Skeletal muscle cell (primary cell): ENCODE measurements at places on chromosomes 4 and X.

DNA sequence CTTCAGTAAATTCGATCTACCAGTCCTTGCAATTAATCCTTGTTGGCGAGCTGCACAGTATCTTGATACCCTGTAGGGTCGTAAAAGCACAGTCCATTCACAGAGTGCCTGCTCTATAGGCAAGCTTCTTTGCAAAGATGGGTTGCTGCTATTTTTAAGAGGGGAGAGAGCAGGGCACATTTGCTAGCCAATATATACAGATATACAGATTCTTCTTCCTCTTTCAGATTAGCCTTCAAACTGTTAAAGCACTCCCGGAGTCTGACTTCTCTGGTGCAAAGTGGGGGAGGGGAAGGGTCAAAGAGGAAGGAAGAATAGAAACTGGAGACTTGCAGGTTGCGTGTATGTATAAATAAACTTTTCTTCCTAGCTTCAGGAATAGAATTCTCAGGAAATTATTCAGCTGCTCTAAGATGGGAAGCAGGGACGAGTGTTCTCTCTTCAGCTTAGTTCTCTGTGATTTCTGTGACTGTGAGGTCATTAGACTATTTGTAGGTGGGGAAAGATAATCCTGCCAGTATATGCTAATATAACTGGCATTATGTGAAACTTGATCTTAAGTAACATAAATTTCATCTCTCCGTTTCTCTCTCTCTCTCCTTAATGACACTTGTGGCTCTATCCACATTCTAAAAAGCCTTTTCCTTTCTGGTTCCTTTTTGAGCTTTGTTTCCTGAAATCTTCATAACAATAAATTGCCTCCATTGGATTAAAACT is at the start of gene CYSLTR1:
CYSLTR1 (minus strand) TSS at position 242 of the 717 bp plus-strand sequence. CDS start 53,865 bp downstream, outside the sequence.
- DNase-seq = no peak

DNA sequence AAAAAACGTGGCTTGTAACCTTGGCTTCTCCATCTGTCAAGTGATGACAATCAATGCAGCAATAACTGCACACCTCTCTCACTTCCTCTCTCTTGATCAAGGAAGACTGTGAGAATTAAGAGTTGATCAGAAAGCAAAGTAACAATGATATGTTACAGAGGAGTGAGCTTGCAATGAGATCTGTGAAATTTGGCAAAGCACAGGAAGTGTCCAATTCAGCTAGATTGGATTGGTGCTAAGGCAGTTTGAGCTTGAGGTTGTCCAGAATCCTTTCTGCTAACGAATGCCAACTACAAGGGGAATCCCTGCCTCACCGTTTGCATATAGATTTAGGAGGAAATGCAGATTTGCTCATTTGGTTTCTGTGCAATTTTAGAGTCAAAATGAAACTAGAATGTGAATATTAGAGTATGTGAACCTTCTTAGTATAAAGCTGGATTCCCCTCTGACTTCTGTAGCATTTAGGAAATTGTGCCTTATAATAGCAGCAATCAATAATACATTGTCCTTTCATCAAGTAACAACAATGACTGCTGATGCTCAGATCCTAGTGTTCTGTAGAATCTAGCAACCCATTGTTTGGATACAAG is 346.4 kb downstream of the PTTG2 start:
- no peak for DNase-seq

- DNase-seq = peak; percentile 99
Observed at GRCh38 chr4:141473952-141474351, 162.4 kb upstream of the IL15 start.

GRCh38 chrX:56968980-56969379 is 26.4 kb downstream of the SPIN3 start:
- DNase-seq = no peak

DNA sequence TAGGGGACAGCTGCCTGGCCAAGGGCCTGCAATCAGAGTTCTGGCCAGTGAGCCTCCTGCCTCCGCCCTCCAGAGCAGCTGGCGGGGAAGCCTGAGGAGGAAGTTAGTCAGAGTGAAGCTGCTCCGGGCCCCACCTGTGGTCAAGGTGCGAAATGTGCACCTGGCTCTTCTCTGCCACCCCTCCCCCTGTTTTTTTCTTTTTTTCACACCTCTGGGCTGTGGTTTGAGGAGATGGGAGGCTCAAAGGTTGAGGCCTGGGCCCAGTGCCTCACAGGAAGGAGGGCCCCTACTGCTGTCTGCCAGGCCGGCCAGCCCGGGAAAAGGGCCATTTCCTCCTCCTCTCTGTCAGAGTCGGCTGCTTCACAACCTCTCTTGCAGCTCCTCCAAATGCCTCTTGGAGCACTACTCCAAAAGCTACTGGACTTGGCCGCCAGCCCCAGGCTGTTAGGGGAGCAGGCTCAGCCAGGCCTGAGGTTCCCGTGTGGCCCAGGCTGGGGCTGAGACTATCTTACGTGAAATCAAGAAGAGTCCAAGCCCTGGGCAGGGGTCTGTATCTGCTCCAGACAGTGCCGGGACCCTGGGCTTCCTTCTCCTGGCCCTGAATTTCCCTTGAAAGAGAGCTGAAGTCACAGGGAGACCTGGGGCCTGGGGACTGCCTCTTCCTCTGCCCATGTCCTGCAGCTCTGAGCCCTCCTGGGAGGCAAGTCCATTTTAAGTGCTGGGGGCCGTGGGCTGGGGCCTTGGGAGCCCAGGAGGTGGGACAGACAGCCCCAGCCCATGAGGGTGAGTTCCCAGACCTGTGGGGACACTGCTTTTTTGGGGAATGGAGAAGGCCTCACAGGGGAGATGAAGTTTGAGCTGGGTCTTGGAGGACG is 4.5 kb upstream of the CXCR3 start:
- no peak for DNase-seq
